ENCODE measurements at places on chromosomes 6 and 20. TPM values are rescaled to one million over a fixed set of nuclear protein-coding genes. Genes with fewer than 3 reads are reported as not detected.

RAMACL gene
- 2.4 TPM for total RNA-seq

DNA sequence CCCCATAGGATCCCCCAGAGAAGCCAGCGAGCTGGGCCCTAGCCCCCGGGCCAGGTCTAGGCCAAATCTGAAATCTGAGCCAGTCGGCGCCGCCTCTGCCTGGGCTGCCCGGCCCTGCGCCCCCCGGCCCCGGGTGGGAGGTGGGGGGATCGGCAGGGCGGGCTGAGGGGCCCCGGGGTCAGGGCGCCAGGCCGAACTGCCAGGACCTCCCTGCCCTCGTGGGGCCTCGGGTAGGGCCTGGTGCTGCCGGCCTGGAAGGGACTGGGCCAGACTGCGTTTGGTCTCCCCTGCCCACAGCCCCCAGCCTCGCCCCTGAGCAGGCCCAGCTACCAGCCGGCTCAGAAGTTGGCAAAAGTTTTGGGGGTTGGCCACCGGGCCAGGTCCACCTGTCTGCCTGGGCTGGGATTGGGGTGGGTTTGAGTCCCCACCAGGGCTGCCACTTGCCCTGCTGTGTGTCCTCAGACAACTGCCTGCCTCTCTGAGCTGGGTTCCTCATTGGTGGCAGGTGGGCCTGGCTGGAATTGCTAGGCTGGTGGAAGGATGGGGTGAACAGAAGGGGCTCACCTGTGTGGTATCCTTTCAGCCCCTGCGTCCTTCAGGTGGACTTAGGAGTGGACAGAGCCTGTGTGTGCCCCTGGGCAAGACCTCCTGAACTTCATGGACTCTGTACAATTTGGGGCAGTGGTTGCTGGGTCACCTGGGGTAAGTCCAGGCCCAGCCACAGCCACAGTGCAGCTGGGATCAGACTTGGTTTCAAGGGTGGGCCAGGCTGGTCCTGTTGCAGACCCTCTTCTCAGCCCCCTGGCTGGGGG, 801 bp downstream of the SRC start:
- H3K36me3 ChIP-seq, result no peaks in the 10 kb centered on the region
- peaks cover 27% of the 10 kb centered on the region for H3K4me1 ChIP-seq
- peak; percentile 76 for DNase-seq

DNA sequence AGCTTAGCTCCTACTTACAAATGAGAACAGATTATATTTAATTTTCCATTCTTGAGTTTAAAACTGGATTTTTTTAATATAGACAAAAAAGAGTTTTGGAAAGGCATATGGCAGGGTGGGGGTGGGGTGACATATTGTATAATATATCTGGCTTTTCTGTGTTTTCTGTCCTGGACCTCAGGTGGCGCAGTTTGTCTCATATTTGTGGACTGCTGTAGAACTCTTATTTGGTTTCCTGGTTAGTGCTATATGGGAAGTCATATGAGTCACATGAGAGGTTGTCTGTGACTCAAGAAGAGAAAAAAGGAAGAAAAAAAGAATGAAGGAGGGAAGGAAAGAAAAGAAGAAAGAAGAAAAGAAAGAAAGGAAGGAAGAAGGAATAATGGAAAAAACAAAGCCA, 131.8 kb downstream of the CLVS2 start:
- no peaks in the 10 kb centered on the region for H3K36me3 ChIP-seq
- no peak overlapping the region for H3K4me3 ChIP-seq

DNA sequence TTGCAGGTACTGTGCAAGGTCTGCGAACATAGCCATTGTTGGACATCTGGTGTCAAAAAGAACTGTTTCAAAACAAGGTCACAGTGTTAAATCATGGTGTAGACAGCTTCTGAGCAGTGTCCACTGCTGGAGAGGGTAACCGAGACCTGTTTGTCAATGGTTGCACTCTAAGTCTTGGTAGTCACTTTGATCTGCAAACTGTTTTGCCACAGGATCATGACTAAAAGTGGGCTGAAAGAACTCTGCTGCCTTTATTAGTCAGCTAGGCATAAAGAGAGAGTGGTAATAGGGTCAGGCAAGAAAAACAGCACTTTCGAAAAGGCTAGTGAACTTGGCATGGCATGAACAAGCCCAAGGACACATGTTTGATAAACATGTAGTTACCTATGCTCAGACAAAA, 552.3 kb upstream of the CITED2 start:
- no peak overlapping the region for H3K4me3 ChIP-seq
- no peaks in the 10 kb centered on the region for H3K27me3 ChIP-seq
- DNase-seq, result no peak
- H3K27ac ChIP-seq, result no peak overlapping the region

DNA sequence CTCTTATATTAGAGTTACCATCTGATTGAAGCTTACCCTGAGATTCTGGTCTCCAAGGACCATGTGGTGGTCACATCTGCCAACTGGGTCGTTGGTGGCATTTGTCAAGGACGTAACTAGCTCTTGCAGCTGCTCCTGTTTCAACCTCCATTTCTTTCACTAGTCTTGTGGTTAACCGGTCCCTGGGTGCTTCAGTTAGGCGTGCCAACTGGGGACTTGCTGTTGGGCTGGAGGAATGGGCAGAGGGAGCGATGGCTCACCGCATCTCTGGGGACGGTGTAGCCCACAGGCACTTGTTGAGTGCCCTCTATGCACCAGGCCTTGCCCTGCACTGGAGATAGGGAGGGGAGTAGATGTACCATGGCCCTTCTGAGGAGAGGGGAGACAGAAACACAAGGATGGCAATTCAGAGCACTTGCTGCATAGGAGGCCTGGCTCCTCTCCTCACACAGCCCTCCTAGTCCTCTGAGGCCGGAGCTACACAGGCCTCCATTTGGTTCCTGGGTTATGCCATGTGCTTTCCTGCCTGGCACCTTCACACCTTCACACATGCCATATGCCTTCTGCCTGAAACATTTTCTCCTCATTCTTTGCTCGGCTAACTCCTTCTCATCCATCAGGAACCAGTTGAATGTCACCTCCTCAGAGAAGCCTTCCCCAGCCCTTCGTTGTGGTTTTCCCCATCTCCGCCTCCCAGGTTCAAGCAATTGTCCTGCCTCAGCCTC, 20.0 kb upstream of the ASXL1 start:
- peaks cover 3% of the 10 kb centered on the region for H3K36me3 ChIP-seq
- no peaks in the 10 kb centered on the region for H3K27me3 ChIP-seq
- H3K4me3 ChIP-seq, result no peak overlapping the region
- DNase-seq, result no peak

DNA sequence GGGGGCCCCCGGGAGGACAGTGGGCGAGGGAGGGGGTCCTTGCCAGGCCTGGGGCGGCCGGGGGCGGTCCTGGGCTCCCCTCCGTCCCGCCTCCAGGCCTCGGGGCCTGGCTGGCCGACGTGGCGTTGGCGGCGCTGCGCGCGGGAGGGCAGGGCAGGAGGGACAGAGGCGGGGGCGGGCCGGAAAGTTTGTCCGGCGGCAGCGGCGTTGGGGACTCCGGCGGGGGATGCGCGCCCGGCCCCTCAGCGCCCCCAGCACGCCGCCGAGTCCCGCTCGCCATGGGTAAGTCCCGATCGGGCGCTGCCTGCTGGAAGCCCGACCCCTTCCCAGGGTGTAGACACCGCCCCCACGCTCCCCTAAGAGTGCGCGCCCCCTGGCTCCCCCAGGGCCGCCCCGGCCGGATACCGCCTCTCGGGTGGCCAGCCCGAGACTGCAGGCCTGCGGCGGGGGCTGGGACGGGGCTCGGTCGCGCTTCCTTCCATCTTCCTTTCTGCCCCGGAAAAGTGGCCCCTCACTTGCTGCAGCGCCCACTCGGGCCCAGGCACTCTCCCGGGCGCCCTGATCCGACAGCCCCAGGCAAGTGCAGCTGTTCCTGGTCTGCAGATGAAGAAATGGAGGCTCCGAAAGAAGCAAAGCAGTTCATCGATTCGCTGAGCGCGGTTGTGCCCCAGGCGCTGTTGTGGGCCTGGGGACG, at the start of gene SLC2A10:
Gene SLC2A10, plus strand, starts transcription at position 191 of the 694 bp plus-strand sequence. Its CDS starts 88 bp downstream, at position 279.
- DNase-seq, result no peak
- peaks cover 8% of the 10 kb centered on the region for H3K36me3 ChIP-seq
- peak within 1 kb of the TSS; percentile 97 for H3K27ac ChIP-seq
- H3K4me1 ChIP-seq, result peaks cover 43% of the 10 kb centered on the region
- peak within 1 kb of the TSS; percentile 98 for H3K4me3 ChIP-seq

DNA sequence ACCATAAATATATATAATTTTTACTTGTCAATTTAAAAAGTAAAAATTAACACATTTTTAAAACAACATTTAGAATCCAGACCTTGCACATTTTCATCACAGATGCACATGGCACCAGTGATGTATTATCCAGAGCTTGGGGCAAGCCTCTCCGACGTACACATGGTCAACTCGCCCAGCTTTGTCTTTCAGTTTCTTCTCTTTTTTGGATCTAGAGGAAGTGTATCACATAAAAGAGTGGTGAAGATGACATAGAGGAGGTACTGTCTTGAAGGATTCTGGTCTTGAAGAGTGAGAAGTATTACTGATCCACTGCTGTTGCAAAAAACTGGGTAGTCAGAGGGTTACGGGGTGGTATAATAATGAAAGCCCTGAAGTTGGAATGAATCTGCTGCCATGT, 46.9 kb upstream of the TAB2 start:
- H3K36me3 ChIP-seq, result no peaks in the 10 kb centered on the region
- H3K4me3 ChIP-seq, result no peak overlapping the region
- peaks cover 4% of the 10 kb centered on the region for H3K4me1 ChIP-seq
- peaks cover 2% of the 10 kb centered on the region for H3K27me3 ChIP-seq
- DNase-seq, result no peak
- no peak overlapping the region for H3K27ac ChIP-seq

- no peak for DNase-seq
- no peak overlapping the region for H3K27ac ChIP-seq
- no peak overlapping the region for H3K4me3 ChIP-seq
- H3K27me3 ChIP-seq, result peaks cover 4% of the 10 kb centered on the region
- H3K36me3 ChIP-seq, result no peaks in the 10 kb centered on the region
These were observed 28.9 kb downstream of the VEGFA start for GRCh38 chr6:43798688-43799444.

DNA sequence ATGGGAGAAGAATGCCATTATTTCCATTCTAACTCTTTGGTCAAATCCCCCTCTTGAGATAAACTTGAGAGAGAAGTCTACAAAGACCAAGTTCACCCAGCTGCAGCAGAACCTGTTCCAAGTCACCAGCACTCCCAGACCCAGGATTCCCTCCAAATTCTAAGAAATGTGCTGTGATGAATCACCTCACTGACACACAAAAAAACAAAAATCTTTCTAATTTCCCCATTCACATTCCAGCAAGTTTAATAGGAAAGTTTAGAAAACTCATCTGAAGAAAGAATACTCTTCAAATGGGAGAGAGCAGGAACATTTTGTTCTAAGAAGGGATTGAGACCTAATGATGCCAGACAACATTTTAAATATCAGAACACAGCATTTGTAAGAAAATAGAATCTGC, 213.6 kb upstream of the PLCB4 start:
- H3K36me3 ChIP-seq, result no peaks in the 10 kb centered on the region
- H3K27ac ChIP-seq, result no peak overlapping the region
- no peak overlapping the region for H3K4me3 ChIP-seq
- DNase-seq, result no peak
- H3K27me3 ChIP-seq, result no peaks in the 10 kb centered on the region

GRCh38 chr6:75203721-75204120, 2.1 kb downstream of the COL12A1 start:
- peak overlapping the region; percentile 99 for H3K27ac ChIP-seq
- no peak for DNase-seq
- H3K27me3 ChIP-seq, result no peaks in the 10 kb centered on the region
- peak overlapping the region; percentile 95 for H3K4me3 ChIP-seq
- peaks cover 66% of the 10 kb centered on the region for H3K4me1 ChIP-seq
- H3K36me3 ChIP-seq, result peaks cover 29% of the 10 kb centered on the region

C4B gene
- total RNA-seq, result 7.3 TPM

CCN6 gene
- not detected for total RNA-seq

DNA sequence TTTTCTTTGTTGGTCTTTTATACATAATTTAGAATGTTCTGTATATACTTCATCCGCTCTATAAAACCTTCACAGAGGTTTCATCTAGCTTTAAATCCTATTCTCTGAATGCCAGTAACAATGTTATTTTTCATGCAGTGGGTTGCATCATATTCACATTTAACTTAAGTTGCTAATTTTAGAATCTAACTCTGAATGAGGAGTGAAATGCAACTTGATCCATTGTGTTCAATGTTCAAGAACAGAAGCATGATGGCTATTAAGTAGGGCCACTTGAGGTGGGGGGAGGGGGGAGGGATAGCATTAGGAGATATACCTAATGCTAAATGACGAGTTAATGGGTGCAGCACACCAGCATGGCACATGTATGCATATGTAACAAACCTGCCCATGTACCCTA, 224.5 kb downstream of the NKAIN2 start:
- no peak overlapping the region for H3K27ac ChIP-seq
- H3K27me3 ChIP-seq, result no peaks in the 10 kb centered on the region
- no peaks in the 10 kb centered on the region for H3K36me3 ChIP-seq

DNA sequence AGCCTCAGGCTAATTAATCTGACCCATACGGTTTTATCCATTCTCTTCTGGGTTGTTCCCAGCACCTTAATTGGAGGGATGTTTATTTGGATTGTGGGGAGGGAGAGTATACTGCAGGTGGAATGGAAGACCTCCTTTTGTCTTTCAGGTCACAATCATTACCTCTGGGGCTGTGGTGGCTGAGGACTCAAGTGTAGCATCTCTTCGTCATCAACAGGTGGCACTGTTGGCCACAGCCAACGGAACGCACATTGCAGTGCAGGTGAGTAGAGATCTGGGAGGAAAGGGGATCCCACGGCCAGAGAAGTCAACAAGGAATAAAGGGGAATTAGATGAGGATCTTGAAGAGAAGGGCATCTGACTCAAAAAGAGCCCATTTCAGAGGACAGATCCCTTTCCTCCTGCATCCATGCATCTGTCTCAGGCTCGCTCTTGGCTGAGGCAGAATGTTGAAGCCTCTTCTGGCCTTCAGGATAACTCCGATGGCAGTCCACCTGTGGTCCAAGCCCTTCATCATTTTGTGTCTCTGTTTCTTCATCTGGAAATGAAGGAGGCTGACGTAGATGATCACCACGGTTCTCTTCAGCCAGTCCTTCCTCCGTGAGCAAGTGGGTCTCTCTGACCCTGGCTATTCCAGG, 3.2 kb upstream of the DEF6 start:
- DNase-seq, result peak; percentile 39
- H3K4me1 ChIP-seq, result peaks cover 3% of the 10 kb centered on the region

DNA sequence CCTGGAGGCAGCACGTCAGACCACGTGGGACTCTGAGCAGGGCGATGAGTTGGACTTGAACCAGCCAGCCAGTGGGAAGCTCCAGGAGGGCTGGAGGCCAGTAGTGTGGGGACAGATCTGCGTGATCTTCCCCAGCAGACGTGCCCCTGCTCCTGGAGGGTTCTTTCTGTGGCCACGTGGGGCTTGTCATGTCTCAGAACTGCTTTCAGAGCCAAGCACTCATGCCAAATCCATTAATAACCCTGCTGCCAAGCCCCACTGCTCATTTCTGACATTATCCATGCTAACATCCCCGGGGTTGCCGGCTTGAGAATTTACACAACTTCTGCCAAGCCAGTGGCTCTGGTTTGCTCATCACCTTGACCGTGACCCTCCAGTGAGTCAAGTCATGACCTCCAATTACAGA, 38.3 kb downstream of the SIRPA start:
- H3K27me3 ChIP-seq, result no peaks in the 10 kb centered on the region
- H3K4me1 ChIP-seq, result peaks cover 21% of the 10 kb centered on the region

COL9A3 gene
- 11.3 TPM for total RNA-seq

SLC12A5 gene
- 1.9 TPM for total RNA-seq

ZSCAN23 gene
- total RNA-seq, result 2.1 TPM

BLCAP gene
- 65.1 TPM for total RNA-seq

GRCh38 chr20:3177746-3178485, 4.6 kb upstream of the LZTS3 start:
- H3K4me1 ChIP-seq, result peaks cover 21% of the 10 kb centered on the region
- H3K27me3 ChIP-seq, result no peaks in the 10 kb centered on the region
- no peaks in the 10 kb centered on the region for H3K36me3 ChIP-seq

- H3K27ac ChIP-seq, result no peak overlapping the region
- H3K4me1 ChIP-seq, result peaks cover 27% of the 10 kb centered on the region
- no peak for DNase-seq
- H3K27me3 ChIP-seq, result no peaks in the 10 kb centered on the region
- H3K4me3 ChIP-seq, result no peak overlapping the region
These were observed 96.2 kb upstream of the BTN3A2 start for GRCh38 chr6:26268659-26269402.

KIAA0408 gene
- total RNA-seq, result 1.2 TPM

All from chondrocyte (in vitro differentiated cells).